Femur (tissue), 1 donor: ENCODE measurements at places on chromosomes 6 and 20.

DNA sequence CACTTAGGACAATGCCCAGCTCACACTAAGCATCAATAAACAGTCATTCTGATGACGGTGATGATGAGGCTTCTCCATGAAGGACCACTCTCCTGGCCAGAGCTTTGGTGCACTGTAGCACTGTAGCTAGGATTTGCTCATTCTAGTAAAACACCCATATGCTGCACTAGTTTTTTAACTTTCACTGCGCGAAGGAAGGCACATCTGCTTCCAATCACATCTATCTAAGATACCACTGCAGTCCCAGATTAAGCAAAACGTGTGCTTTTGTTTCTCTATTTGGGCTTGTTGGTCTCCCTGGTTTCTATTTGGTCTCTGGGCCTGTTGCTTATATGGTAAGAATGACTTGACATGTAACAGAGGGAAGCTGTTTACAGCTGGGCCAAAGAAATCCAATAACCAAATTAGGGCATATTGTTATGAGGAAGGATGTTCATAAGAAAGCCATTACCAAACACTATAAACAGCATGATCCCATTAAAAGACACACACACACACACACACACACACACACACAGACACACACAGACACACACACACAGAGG, 62.4 kb downstream of the FAM229B start:
- DNase-seq = no peak

- DNase-seq = peak; percentile 37
Observed at GRCh38 chr6:45423824-45424450, 46.2 kb upstream of the SUPT3H start.

DNA sequence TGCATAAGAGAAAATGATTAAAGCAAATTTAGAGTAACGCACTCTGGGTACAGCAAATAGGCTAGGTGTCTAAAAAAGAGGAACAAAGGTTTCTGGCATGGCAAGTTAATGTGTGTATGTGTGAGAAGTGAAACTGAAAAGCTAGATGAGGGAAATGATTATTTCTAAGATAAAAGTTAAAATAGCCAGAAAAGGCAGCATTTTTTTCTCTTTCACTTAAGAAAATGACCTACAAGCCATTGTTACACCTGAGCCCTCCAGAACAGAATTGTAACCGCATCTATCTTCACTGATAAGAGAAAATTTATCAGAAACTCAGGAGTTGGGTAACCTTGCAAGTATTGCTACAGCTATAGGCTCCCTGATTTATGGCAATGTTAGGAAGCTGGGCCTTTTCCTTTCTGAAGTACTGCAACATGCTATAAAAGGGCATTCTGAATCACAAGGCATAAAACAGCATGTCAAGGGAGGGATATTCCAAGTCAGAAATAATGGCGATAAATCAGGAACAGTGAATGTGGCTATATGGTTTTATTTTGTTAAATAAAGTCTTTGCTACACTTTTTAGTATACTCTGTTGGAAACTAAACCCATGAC, 395.3 kb downstream of the TBC1D32 start:
- no peak for DNase-seq

- DNase-seq = no peak
Observed at GRCh38 chr20:36824142-36824940, 50.8 kb upstream of the DSN1 start.

GRCh38 chr6:144993870-144994269, 708.7 kb downstream of the UTRN start:
- DNase-seq = no peak

- DNase-seq = no peak
Observed at GRCh38 chr6:72825315-72825911, 203.5 kb downstream of the KCNQ5 start.

GRCh38 chr20:2820896-2821869, 5.0 kb downstream of the TMEM239 start:
- DNase-seq = no peak

DNA sequence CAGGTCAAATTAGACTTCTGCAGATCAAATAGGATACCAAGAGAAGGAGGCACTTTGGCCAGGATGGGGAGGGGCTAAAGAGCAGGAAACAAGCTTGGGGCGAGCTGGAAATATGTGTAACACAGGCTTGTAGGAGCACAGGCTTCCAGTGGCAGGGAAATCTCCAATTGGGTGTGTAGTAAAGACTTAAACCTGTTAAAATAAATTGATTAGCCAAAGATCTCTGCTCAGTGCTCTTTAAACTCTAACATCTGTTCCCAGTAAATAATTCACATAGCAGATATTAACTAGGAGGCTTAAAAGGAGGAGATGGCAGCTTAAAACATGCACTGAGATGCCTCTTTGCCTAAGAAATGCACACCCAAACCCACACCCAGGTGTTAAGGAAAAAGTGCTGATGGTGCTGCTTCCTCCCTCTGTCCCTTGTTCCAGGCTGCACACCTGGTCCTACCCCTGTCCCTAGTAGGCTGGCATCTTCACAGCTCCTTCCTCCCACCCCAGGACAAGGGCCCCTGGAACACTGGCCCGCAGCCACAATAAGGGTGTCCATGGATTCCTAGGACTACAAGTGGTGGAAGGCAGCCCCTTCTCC, 93.5 kb upstream of the MLN start:
- DNase-seq = no peak

- DNase-seq = no peak
Observed at GRCh38 chr6:105747823-105748405, 338.2 kb upstream of the PRDM1 start.

DNA sequence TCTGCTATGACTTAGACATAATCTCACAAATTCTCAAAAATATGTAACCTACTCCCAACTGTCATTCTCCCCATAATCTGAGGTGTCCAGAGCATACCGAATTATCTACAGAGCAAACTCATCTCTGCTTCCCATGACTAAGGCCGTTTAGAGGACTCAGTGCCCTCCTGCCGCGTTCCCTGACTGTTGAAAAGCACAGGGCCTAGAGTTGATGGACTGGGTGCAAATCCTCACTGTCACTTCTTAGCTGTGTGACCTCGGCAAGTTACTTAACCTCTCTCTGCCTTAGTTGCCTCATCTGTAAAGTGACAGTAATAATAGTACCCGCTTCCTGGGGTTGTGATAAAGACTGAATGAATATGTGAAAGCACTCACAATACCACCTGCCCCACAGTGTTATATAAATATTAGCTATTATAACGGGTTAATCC, 4.7 kb upstream of the TUBB2A start:
- no peak for DNase-seq

GRCh38 chr6:27592481-27593199, 119.7 kb upstream of the ZNF184 start:
- peak; percentile 49 for DNase-seq

DNA sequence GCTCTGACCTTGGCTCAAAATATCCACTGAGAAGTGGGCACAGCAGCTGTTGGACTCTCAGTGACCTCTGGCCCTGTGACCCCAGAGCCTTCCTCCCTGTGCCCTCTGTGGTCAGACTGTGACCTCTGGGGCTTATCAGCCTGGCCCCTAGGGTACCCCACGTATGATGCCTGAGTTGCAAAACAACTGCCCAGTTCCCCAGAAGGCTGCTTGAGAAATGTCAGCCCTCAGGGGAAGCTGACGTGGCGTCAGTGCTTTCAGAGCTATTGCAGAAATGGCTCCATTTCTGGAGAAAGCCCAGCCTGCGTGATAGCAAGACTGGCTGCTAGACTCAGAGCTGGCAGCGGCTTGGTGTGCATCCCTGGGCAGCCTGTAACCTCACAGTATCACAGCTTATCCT, 31.5 kb upstream of the TGM2 start:
- peak; percentile 63 for DNase-seq

- no peak for DNase-seq
Observed at GRCh38 chr20:32560989-32561830, 23.9 kb downstream of the NOL4L start.

- no peak for DNase-seq
Observed at GRCh38 chr20:34527016-34527415, 10.8 kb downstream of the DYNLRB1 start.

GRCh38 chr6:73418081-73418741, 23.6 kb downstream of the DDX43 start:
- no peak for DNase-seq

- no peak for DNase-seq
Observed at GRCh38 chr20:34397096-34397495, 34.0 kb downstream of the ITCH start.

DNA sequence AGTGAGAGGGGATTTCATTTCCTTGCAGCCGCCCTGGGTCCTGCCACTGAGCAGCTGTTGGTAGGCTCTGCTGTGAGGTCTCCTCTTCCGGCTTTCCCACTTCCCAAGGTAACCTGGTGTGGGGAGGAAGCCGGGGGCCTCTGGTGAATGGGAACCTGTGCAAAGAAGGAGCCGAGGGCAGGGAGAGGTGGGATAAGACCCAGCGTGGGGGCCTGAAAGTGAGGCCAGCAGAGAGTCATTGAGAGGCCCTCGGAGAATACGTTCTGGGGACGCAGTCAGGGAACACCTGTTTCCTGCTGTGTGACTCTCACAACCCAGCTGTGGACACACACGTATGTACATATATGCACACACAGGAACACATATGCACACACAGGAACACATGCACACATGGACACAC, 100.7 kb downstream of the CDH26 start:
- DNase-seq = no peak

DNA sequence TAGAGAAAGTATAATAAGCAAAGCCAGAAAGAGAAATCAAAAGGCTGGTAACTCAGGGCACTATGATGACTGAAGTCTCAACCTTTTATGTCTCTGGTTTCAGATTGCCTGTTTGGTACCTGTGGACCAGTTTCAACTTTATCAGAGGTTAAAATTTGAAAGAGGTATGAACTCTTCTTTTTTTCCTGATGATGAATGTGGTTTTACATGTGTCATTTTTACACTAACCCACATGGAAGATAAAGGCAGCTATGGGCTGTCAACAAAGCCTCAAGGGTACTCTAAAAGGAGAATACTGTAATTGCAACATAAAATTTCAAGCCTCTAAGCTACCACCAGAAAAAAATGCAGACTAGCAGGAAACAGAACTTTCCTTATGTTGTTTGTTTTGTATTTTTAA, 52.4 kb downstream of the RNF144B start:
- DNase-seq = no peak

DNA sequence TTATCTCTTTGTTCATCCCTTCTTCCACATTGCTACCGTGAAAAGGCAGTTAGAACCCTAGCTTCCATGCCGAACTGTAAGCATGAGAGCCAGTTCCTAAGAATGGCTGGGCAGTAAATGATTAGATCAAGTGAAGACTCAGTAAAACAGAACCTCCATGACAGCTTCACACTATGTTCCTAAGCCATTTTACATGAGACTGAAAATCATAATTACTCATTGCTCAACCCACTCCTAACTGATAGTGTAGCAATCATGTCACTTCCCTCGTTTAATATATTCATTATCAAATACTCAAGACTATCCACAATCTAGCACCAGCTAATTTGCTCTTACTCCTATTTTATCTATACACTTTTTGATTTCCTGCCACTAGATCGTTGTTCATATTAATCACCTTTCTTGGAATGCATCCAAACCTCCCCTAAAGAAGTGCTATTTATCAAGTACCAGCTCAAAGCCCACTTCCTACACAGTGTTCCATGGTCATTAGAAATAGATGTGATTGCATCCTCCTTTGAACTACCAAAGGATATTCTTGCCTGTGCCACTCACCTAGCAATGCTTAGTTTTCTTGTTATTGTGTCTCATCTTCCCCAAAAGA, 6.0 kb downstream of the TMEM30A start:
- no peak for DNase-seq

DNA sequence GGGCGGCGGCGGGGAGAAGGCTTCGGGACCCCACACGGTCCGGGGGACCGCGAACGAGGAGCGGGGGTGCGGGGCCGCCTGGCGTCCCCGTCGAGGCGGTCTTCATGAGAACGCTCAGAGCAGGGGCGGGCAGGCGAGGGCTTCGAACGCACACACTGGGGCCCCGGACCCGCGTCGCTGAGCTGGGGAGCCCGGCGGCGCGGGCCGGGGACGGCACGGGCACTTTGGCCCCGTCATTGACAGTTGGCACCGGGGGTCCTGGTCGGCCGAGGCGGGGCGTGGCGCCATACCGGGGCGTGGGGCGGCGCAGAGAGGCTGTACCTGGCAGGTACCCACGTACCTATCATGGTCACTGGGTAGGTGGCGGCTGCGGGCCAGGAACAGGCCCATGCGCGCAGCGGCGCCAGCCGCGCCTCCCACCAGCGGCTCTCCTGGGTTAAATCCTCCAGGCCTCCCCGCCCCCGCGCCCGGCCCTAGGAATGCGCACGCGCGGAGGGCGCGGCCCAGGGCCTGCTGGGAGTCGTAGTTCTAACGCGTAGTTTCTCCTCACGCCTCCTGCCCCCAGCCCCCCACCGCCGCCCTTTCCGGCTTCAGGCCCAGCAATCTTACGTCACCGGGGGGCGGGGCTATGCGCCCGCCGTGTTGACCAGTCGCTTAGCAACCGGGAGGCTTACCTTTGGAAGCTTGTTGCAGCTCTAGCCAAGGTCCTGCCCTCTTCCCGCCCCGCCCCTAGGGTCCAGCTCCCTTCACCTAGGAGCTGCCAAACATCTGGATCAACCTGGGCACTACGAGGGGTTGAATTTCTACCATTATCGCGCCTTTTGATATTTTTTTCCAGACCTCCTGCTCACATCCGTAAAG, at the start of the genes PACRG and PRKN:
Gene PACRG (plus strand): TSS at position 653 of the 861 bp plus-strand sequence.
Gene PRKN (minus strand): TSS at position 445 of the 861 bp plus-strand sequence.
- peak; percentile 99 for DNase-seq

- DNase-seq = peak; percentile 80
Observed at GRCh38 chr6:113855500-113856374, 1.4 kb upstream of the MARCKS start.

- no peak for DNase-seq
Observed at GRCh38 chr6:2978923-2979322, 7.6 kb upstream of the SERPINB6 start.

- no peak for DNase-seq
Observed at GRCh38 chr20:2603816-2604505, 48.5 kb upstream of the NOP56 start.
